ENCODE measurements at places on chromosomes 6 and 20.

DNA sequence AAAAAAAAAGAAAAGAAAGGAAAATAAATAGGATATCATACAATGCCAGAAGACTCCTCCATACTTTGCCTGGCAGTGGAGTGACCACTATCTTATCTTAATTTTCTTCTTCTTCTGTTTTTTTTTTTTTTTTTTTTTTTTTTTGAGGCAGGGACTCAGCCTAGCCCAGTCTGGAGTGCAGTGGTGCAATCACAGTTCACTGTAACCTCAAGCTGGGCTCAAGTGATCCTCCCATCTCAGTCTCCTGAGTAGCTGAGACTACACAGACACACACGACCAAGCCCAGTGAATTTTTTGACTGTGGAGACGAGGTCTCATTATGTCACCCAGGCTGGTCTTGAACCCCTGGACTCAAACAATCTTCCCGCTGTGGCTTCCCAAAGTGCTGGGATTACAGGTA, 17.1 kb upstream of the MMP9 start:
- no peak for DNase-seq

DNA sequence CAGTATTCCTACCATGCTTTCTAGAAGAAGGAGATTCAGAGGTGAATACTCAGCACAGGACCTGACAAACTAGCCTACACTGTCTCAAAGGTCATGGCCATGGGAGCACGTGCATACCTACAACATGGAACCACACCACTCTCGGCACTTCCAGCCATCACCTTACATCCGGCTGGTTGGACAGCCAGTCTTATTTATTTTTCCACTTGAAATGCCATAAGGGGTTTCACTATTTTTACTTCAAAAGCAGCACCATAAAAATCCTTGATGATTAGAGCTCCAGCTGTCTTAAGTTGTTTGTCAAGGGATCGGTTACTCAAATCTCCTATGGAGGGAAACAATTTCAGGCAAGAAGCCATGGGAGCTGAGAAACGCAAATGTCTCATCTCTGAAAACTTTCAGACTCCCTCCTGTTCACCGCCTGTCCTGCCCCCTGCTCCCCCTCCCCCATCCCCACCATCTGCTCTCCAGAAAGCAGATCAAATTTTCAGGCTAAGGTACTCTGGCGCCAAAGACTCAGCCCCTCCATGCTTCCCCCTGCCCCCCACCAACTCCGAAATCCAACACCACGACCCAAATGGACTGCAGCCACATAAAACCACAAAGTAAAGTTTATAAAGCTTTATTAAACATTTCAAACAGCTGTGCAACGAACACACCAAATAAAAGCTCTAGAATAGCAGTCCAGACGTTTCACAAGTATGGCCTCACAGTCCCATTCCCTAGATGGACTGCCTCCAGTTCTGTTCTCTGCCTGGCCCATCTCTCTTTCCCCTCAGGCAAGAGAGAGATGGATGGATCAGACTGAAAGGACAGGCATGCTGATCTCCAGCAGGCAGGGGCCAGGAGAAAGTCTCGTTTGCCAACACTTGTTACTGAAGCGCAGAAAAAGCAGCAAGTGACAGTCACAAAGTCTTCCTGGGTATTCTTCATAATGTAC, 4.0 kb upstream of the NNAT start:
- DNase-seq, result no peak

DNA sequence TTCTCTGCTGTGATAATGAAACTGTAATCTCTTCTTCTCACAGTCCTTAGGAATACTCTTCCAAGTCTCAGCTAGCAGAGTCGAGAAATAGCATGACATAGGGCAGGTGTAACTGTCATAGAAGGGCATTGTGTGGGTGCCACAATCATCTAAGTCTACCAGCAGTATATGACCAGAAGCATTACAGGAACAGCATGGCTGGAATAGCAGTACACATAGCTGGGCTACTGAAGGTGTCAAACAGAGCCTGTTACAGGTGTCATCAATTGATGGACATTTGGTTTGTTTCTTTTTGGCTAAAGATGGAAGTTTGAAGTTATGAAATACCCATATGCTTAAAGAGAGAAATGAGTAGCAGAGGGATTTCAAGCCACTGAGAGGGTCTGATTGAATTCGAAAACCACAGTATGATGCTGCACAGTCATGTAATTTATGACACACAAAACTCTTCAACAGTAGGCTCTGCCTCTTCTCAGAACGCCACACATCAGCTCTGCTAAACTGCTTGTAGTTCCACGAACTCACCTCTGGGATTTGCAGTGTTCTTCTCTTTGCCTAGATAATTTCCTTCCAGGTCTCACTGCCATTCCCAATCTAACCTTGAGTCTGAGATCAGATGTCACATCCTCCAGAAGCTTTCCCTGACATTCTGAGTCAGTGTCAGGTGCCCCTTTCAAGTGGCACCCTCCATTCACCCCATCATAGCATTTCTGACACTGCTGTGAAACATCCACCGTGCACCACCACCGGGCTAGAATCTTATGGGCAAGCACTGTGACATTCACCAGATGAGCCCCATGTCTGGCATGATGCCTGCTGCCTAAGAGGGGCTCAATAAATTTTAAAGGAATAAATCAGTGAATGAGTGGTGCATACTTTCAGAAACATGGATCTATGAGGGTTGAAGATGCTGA, 151.0 kb downstream of the ADAT2 start:
- DNase-seq, result no peak

DNA sequence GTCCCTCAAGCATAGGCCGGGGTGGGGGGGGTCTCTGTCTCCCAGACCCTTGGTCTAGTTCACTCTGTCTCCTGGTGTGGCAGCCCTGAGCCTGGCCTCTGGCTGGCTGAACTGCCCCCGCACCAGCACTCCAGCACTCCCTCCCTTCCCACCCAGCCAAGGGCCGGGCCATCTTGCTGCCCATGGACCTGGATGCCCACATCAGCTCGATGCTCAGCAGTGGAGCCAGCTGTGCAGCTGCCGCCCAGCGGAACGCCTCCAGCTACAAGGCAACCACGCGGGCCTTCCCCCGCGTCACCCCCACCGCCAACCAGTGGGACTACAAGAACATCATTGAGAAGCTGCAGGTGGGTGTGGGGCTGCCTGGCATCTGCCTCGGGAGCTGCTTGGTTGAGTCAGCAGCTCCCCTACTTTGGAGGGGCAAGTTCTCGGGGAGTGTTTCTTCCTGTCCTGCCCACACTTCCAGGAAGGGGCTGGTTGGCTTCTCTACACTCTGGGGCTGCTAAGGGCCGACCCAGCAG, 28.4 kb downstream of the UQCC2 start:
- DNase-seq, result no peak

GRCh38 chr20:38202982-38203293, 37.9 kb upstream of the TGM2 start:
- DNase-seq, result no peak

- peak; percentile 17 for DNase-seq
Measured at GRCh38 chr6:75748743-75749538, at the start of gene MYO6. Gene MYO6, plus strand, starts transcription at chr6:75749239. Its CDS starts 68,309 bp downstream, at chr6:75817548.

- DNase-seq, result no peak
Measured at GRCh38 chr20:14245368-14245970, 91.9 kb downstream of the FLRT3 start.

DNA sequence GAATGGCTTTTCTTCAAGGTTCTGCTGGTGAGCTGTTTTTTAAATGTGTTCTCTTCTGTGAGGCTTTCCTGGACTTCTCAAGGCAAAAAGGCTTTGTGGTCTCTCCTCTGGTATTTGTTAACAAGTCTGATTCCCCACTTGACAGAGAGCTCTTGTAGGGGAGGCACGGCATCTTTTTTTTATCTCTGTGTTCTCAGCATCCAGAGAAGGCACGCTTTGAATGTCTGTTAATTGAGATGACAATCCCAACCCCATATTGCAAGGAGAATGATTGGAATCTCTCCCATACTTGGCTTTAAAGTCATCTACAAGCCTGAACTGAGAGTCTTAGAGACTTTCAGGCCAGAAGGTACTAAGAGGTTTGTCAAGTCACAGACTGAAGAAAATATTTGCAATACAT, 22.6 kb downstream of the EDN1 start:
- DNase-seq, result no peak

- DNase-seq, result no peak
Measured at GRCh38 chr6:5366941-5367340, 105.6 kb downstream of the FARS2 start.

GRCh38 chr6:33705955-33706725, 5.4 kb downstream of the UQCC2 start:
- no peak for DNase-seq

- no peak for DNase-seq
Measured at GRCh38 chr6:18601516-18602020, 214.4 kb downstream of the RNF144B start.

- DNase-seq, result no peak
Measured at GRCh38 chr20:8983478-8984345, 85.2 kb upstream of the PLCB4 start.

DNA sequence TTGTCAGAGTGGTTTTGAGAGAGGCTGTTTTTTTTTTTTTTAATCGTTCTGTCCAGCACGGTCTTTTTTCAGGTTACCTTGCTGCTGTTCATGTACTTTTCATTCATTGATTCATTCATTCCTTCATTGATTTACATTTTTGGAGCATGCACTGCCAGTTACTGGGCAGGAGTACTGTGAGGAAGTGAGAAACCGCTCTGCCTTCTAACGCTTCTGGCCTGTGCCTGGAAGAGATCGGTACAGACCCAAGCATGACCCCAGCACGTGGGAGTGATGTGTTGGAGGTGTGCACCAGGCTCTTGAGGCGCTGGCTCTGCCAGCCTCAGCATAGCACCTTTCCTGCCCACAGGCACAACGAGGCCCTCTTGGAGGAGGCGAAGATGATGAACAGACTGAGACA, 9.1 kb downstream of the RIPK1 start:
- no peak for DNase-seq

DNA sequence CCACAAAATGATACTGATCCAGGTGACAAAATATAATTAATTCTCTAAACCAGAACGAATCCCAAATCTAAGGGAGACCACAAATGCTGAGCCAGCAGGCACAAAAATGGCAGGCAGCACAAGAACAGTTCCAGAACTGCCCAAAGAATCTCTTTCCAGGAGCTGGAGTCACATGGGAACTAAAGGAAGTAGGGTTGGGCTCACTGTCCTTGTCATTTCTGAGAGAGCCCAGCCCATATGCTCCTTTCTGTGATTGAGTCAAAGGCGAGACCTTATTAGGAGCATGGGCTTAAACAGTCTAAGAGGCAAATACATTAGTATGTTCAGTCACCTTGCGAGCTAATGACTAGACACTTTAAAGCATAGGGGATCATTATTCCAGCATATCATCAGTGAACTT, 327.6 kb upstream of the ARID1B start:
- no peak for DNase-seq

DNA sequence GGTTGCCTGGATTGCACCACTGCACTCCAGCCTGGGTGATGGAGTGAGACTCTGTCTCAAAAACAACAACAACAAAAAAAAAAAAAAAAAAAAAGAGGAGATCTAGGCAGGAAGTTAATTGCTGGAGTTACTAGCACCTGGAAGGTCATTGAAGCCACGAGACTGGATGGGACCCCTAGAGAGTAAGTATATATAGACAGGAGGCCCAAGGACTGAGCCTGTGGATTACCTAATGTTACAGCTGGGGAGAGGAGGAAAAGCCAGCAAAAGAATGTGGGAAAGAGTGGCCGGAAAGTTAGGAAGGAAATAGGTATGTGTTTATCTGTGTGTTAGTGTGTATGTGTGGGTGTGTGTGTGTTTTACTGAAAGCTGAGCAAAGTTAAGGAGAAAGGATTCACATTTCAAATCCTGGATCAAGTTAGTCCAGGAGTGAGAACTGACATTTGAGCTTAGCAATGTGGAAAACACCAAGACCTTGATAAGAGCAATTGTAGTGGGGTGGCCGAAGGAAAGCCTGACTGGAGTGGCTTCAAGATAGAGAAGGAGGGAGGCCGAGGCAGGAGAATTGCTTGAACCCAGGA, 38.4 kb downstream of the ANKRD6 start:
- no peak for DNase-seq

Data from iPS DF 19.7 (cell line).